ENCODE measurements at places on chromosomes 1 and 21. TPM values are rescaled to one million over a fixed set of nuclear protein-coding genes. Genes with fewer than 3 reads are reported as not detected.

The C4BPB gene
- 11.9 TPM for total RNA-seq

The LINGO4 gene
- total RNA-seq: 0.66 TPM

The SPRR2A gene
- not detected for total RNA-seq

The TCHHL1 gene
- not detected for total RNA-seq

The KRTAP13-1 gene
- total RNA-seq: not detected

The CFHR5 gene
- not detected for total RNA-seq

The CRABP2 gene
- 0.99 TPM for total RNA-seq

- no peak for DNase-seq
These were observed 221.8 kb upstream of the HOOK1 start for GRCh38 chr1:59592924-59593323.

- no peak for DNase-seq
These were observed 361.0 kb downstream of the ADGRL2 start for GRCh38 chr1:82161700-82162141.

- no peak for DNase-seq
These were observed 121.3 kb downstream of the TGFB2 start for GRCh38 chr1:218466341-218467010.

DNA sequence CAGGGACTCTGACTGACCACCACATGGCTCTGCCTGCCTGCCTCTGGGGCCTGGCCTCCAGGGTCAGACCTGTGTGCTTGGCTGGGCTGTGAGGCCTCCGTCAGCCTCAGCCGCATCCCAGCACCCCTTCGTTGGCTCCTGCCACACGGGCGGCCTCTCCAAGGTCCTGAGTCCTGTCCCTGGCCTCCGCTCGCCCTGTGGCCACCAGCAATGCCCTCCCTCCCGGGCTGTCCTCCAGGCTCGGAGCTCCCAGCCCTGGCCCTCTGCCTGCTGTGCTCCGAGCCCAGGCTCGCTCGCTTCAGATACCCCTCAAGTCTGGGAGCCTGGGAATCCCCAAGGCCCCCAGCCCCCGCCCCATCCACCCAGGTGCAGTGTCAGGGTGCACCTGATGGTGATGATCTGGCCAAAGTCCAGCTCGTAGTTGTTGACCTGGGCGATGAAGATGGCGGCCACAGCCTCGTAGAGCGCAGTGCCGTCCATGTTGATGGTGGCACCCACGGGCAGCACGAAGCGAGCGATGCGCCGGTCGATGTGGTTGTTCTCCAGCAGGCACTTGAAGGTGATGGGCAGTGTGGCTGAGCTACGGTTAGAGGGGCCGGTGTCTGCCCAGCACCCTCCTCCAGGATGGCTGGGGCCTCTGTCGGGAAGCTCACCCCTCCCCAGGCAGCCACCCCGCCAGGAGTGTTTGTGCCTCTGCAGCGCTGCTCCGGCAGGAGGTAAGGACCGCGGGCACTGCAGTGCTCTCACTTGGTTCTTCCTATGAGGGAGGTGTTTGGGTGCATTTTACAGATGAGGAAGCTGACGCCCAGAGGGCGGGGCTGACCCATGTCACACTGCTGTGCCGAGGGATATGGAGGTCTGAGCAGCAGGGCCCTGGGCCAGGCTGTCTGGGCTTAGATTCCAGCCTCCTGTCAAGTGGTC is 28.5 kb downstream of the PODN start:
- DNase-seq: no peak

GRCh38 chr1:62263006-62263813 is 56.0 kb downstream of the KANK4 start:
- DNase-seq: no peak

GRCh38 chr1:243596431-243597062 is 253.5 kb downstream of the AKT3 start:
- DNase-seq: no peak

DNA sequence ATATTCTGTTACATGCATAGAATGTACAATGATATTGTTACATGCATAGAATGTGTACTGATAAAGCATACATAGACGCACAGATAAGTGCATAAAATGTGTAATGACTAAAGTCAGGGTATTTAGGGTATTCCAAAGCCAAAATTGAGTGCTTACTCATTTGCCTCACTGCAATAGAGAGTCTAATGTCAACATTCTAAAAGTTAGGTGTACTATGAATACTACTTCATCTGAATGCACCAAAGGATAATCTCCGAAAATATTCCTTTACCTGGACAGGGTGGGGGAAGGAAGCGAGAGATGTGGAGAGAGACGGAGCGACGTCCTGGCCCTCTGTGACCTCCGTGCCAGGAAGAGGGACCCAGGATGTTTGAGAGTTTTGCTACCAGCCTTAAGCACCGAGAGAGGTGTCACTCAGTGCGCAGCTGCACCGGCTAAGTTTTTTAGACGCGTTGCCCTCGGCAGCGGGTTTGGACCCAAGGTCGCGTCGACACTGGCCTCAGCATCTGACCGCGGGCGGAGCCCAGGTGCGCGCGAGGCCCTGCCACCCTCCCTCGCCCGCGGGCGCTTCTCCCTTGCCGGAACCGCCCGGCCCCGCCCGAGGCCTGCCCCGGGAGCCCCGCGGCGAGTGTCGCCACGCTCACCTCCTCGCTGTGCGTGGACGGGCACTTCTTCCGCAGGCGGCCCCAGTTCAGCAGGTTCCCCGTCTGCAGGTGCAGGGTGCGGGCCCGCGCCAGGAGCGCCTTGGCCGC is 660 bp downstream of the GCLM start:
- peak; percentile 60 for DNase-seq

GRCh38 chr1:167629681-167630567 is at the start of gene RCSD1:
TSS of gene RCSD1 (plus strand) at chr1:167630232. CDS start at chr1:167630424, 192 bp downstream.
- DNase-seq: peak; percentile 9

DNA sequence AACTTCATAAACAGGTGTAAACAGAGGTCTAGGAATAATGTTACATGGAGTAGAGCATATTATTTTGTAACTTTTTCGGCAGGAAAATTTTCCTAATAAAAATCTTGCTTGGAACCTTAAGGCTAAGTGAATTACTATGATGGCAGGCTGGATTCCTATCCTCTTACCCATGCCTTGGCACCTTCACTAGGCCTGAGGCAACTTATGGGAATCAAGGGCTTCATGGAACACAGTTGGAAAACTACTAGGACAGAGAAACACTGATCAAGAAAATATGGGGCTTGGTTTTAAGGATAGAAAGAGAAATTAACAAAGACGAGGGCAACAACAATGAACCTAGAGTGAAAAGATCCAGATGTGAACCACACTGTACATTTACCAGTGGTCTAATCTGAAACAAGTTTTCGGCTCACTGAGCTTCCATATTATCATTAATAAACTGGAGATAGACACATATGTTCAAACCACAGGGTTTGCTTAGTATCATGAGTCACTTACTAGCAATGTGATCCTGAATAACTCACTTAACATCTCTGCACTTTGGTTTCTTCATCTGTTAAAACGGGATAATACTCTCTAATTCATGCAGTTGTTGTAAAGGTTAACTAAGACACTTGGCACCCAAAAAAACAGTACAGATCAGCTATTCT is 68.5 kb downstream of the GPATCH2 start:
- DNase-seq: no peak

GRCh38 chr1:29271724-29272123 is 35.4 kb downstream of the PTPRU start:
- peak; percentile 71 for DNase-seq

GRCh38 chr1:73839922-73840321 is 358.1 kb downstream of the LRRIQ3 start:
- no peak for DNase-seq

DNA sequence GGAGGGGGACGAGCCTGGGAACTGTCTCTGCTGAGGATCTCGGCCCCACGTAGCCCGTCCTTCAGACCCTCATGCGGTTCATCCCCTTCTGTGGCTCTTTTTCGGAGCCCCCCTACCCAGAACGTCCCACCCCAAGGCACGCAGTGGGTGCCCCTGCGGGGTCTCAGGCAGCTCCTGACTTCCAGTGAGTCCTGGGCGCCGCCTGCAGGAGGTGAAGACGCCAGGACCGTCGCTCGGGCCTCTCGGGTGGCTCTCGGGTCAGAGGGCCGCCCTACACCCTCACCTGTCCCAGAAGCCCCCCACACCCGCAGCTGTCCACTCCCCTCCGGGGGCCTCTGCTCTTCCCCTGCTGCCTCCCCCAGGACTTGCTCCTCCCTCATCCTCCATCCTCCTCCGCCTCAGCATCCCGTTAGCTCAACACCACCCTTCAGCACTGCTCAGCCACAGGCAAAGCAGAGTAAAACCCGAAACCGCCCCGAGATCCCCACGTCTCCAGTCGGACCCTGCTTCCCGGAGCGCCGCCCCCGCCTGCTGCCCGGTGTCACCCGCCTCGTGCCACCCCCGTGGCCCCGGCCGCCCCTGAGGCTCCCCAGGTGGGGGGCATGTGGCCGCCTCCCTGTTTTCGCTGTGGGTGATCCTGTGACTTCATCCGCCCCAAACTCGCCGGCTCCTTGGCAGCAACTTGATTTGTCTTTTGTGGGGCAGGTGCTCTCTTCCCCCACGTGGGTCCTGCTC is 13.3 kb upstream of the POFUT2 start:
- no peak for DNase-seq

DNA sequence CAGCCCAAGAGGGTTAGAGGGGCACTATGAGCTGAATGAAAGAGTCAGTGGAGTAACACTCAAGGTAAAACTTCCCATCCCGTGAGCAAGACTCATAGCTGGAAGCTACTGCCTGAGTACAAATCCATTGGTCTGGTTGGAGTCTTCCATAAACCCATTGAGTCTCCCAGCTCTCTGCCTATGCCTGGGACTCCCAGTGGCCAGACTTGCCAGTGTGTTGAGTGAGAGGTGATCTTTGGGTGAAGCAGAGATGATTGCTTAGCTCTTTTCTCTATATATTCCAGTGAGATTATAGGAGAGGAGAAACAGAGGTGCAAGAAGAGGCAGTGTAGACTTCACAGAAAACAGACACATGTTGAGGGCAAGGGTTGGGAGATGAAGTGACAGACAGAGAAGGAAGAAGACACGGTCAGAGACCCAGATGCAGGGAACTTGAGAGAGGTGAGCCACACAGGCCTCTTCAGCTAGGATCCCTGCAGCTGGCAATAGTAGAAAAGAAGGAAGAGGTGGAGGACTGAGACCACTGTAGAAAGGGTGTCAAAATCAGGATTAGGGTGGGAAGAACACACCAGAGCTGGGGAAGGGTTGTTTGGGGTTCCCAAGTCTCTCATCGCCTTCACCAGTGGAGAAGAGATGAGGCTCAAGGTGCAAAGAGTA is 3.7 kb downstream of the FOXD2 start:
- DNase-seq: no peak

- DNase-seq: no peak
These were observed 89.0 kb upstream of the ACTL8 start for GRCh38 chr1:17665950-17666720.

GRCh38 chr1:167488786-167489185 is 29.5 kb downstream of the CD247 start:
- no peak for DNase-seq

DNA sequence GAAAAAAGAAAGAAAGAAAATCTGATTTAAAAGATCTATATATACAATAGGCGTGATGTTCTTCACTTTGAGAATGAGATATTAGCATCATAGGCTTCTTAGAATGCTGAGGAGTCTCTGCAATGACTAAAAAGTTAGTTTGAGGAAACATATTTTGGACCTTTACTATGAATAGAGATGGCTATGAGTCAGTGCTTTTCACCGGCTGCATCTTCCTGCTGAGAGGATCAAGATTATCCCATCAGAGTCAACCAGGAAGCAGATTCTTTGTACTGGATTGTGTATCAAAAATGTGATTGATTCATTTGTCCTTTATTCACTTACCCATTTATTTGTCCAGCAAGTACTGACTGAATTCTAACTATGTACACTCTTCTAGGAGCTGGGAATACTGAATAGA is 144.2 kb downstream of the KCNK2 start:
- DNase-seq: no peak

- no peak for DNase-seq
These were observed 17.9 kb upstream of the MIIP start for GRCh38 chr1:12001249-12001917.

DNA sequence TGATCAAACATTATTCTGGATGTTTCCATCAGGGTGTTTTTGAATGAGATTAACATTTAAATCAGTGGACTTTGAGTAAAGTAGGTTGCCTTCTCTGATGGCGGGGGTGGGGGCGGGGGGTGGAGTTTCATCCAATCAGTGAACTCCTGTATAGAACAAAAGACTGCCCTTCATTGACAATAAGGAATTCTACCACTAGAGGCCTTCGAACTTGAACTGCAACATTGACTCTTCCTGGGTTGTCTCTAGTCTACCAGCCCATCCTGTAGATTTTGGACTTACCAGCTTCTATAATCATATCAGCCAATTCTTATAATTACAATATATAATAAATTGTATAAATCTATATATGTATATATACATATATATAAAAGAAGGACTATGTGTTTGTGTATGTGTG is 520.4 kb upstream of the CXADR start:
- no peak for DNase-seq

DNA sequence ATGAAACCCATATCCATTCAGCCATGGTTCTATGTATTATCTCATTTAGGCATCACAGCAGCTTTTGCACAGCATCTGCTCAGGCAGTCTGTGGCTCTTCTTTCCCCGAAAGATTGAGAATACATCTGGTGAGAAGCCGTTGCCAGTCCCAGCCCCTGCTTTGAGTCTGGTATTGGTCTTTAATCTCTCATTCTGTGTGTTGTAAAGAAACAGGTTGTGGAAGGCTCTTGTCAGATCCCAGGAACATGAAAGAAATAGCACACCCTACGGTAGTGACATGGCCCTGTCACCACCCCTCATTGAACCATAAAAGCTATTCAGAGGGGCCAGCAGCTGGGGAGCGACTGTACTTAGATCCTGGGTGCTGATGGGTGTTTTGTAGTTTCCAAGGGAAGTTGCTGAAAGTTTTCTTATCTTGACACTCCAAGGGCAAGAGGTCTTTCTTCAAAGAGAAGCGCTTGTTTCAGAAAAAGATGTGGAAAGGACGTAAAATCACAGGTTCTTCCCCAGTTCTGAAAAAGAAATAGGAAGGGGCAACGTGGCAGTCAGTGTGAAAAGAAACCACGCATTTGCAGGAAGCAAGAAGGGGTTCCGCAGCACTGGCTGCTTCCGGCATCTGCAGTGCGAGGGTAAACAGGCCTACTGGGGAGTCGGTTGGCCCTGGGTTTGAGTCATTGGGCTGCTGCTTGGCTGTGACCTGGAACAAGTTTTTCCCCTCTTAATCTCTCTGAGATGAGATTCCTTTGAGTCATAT is 145.0 kb downstream of the DHRS3 start:
- no peak for DNase-seq

DNA sequence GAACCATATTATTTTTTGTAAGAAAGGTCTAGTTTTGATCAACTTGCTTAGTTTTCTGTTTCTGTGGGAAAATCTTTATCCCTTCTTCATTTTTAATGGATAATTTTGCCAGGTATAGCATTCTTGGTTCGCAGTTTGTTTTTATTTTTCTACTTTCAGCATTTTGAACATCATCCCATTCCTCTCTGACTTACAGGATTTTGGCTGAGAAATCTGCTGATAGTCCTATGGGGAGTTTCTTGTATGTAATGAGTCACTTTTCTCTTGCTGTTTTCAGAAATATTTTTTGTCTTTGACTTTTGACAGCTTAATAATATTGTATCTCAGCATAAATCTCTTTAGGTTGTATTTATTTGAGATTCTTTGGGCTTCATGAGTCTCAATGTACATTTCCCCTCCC is 389.1 kb downstream of the PBX1 start:
- DNase-seq: no peak

Measured in body of pancreas (tissue), 4 donors.